ENCODE measurements at places on chromosomes 2 and 18.

- no peak for DNase-seq
- H3K36me3 ChIP-seq, result no peaks in the 10 kb centered on the region
- H3K4me3 ChIP-seq, result no peak overlapping the region
- no peaks in the 10 kb centered on the region for H3K27me3 ChIP-seq
- no peak overlapping the region for H3K27ac ChIP-seq
Measured at GRCh38 chr18:48356151-48356745, 52.9 kb downstream of the ZBTB7C start.

GRCh38 chr2:81225756-81226155 is 921.2 kb upstream of the LRRTM1 start:
- no peaks in the 10 kb centered on the region for H3K27me3 ChIP-seq
- no peaks in the 10 kb centered on the region for H3K4me1 ChIP-seq
- H3K4me3 ChIP-seq, result no peak overlapping the region
- H3K36me3 ChIP-seq, result no peaks in the 10 kb centered on the region

DNA sequence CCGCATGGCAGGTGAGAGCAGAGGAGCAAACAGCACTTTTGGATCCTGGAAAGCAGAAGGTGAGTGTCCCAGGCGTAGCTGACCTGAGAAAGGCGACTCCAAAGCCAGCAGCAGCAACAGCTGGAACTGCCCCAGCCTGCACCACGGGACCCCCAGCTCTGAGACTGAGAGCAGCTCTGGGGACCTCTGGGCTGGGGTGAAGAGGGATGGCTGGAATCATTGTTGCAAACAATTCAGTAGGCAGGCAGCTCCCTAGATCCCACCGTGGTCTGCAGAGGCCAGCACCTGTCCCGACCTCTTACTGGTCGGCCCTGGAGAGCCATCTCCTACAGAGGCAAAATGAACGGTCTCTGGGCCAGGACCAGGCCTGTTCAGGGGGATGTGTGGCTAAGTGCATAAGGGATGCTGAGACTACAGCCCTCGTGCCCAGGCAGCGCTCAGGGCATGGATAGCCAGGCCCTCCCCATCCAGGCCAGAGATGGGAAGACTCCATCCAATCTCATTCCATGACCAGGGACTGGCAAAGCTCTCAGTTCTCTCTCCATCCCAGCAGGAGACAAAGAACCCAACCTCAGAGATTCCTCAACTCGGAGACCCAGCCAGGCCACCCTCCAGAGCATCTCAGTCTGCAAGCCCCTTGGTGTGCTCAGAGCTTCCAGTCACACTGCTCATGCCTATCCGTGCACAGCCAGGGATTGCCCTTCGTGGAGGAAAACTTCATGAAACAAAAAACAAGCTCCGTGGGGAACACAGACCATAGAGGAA is 38.2 kb upstream of the ALPP start:
- no peaks in the 10 kb centered on the region for H3K36me3 ChIP-seq
- no peak overlapping the region for H3K27ac ChIP-seq
- peak; percentile 32 for DNase-seq

- no peaks in the 10 kb centered on the region for H3K27me3 ChIP-seq
- H3K27ac ChIP-seq, result peak overlapping the region; percentile 32
Measured at GRCh38 chr2:230408244-230408842, 7.7 kb upstream of the SP100 start.

Measured in upper lobe of right lung (tissue), 1 donor.